Suprapubic skin (tissue), 4 donors: ENCODE measurements at places on chromosomes 13 and 19.

DNA sequence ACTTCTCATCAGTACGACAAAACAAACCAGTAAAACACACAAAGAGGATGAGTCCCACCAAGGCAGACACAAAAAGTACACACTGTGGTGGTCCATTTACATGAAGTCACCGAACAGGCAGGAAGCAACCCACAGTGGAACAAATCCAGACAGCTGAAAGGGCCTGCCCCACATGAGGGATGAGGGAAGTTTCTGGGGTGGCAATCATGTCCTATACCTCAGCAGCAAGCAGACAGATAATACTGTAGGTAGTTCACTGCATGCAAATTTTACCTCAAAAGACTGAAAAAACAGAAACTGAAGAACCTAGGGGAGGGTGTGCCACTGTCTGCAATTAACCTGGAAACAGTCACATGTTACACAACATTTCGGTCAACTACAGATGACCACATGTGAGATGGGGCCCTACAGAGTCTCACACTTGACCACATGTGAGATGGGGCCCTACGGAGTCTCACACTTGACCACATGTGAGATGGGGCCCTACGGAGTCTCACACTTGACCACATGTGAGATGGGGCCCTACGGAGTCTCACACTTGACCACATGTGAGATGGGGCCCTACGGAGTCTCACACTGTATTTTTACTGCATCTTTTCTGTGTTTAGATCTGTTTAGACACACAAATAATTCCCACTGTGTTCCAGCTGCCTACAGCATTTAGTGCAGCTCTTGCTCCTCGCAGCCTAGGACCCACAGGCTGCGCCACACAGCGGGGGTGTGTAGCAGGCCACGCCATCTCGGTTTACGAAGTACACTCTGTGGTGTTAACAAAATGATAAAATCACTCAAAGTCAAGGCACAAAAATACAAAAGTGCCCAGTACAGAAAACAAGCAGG, 22.2 kb downstream of the PCID2 start:
- peak overlapping the region; percentile 19 for H3K4me3 ChIP-seq
- H3K27ac ChIP-seq: peak overlapping the region; percentile 73

- DNase-seq: no peak
- no peak overlapping the region for H3K27ac ChIP-seq
- H3K4me1 ChIP-seq: no peaks in the 10 kb centered on the region
- no peaks in the 10 kb centered on the region for H3K27me3 ChIP-seq
These were observed 53.2 kb upstream of the ZNF536 start for GRCh38 chr19:30318936-30319335.

DNA sequence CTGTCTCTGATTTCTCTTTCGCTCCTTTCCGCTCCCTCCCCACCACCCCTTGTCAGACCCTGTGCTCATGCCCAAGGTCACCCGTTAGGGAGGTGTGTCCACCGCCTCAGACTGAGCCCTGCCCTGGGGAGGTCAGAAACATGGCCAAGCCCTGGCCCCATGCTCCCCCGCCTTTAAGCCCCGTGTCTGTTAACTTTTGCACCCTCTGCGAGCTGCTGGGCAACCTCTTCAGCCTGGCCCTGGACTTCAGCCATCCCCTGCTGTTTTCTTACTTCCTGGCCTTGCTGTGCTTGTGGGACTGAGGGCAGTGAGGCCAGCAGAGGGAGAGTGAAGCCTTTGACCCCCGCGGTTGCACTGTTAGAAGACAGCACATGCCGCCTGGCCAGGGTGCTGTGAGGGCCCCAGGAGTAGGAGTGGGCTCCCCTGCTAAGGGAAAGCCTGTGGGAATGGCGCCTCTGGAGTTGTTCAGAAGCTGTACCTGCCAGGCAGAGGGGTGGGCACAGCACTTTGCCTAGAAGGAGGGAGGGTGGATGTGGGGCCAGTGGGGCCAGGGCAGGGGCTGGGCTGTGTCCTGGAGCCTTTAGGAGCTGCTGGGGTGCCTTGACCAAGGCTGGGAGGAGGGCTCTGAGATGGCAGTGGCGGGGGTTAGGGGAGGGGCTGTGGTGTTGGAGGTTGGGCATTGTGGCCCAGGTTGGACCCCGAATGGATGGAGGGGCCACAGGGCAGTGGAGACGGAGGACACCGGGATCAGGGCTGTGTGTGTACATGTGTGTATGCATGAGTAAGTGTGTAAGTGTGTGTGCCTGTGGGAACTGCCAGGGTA, 7.9 kb downstream of the UPF1 start:
- H3K4me3 ChIP-seq: no peak overlapping the region
- peaks cover 77% of the 10 kb centered on the region for H3K4me1 ChIP-seq
- no peaks in the 10 kb centered on the region for H3K27me3 ChIP-seq

DNA sequence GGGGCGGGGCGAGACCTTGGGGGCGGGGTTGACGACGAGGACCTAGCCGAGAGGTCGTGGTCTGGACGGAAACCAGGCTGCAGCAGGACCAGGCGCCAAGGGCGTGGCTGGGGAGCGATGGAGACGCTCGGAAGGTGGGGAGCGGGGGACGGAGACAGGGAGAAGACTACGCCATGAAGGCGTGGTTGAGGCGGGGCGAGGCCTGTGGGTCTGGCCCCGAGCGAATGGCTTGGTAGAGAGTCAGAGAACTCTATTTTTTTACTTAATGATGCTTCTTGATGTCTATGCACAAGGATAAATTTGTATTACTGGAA, 674 bp upstream of the FBXL12 start:
- H3K27me3 ChIP-seq: no peaks in the 10 kb centered on the region
- no peak for DNase-seq
- peak overlapping the region; percentile 50 for H3K27ac ChIP-seq

DNA sequence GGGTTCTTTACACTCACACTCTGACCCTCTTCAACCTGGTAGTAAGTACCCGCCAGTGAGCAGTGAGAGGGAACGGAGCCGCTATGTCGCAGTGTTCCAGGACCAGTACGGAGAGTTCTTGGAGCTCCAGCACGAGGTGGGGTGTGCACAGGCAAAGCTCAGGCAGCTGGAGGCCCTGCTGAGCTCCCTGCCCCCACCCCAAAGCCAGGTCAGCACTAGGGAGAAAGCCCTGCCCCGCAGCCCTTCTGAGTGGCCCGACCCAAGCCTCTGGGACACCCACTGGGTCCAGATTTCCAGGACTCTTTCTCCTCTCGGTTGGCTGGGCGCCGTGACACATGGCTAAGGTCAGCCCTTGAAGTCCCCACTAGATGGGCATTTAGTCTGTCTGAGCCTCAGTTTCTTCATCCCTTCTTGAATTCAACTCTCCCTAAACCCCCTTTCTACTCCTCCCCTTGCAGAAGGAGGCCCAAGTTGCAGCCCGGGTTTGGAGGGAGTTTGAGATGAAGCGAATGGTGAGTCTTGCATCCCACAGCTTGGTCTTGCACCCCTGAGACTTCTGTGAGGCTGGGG, 1.9 kb downstream of the OCEL1 start:
- H3K27me3 ChIP-seq: no peaks in the 10 kb centered on the region
- peaks cover 18% of the 10 kb centered on the region for H3K36me3 ChIP-seq
- H3K27ac ChIP-seq: no peak overlapping the region
- no peak for DNase-seq

GRCh38 chr19:3336680-3337523, 29.5 kb upstream of the NFIC start:
- H3K4me3 ChIP-seq: peak overlapping the region; percentile 10
- H3K4me1 ChIP-seq: peaks cover 57% of the 10 kb centered on the region
- no peaks in the 10 kb centered on the region for H3K36me3 ChIP-seq
- DNase-seq: peak; percentile 92
- no peaks in the 10 kb centered on the region for H3K27me3 ChIP-seq
- H3K27ac ChIP-seq: peak overlapping the region; percentile 90

DNA sequence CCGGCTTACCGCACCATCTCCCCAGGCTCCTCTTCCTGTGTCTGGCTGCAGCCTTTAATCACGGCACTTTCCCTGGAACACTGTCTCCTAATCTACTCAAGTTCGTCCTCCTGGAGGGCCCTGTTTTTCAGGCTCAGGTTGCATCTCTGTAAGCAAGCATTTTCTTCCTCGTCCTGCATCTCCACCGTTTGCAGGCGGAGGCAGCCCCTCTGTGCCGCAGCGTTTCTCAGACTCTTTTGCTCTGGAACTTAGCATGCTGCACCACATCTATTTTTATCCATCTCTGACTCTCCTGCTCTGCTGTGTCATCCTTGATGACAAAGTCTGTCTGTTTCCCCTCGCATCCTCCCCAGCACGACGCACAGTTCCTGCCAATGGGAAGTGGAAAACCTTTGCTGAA, 117.5 kb downstream of the ATP8A2 start:
- no peak for DNase-seq
- no peaks in the 10 kb centered on the region for H3K36me3 ChIP-seq
- H3K4me1 ChIP-seq: no peaks in the 10 kb centered on the region
- peaks cover 10% of the 10 kb centered on the region for H3K27me3 ChIP-seq
- no peak overlapping the region for H3K27ac ChIP-seq
- no peak overlapping the region for H3K4me3 ChIP-seq

DNA sequence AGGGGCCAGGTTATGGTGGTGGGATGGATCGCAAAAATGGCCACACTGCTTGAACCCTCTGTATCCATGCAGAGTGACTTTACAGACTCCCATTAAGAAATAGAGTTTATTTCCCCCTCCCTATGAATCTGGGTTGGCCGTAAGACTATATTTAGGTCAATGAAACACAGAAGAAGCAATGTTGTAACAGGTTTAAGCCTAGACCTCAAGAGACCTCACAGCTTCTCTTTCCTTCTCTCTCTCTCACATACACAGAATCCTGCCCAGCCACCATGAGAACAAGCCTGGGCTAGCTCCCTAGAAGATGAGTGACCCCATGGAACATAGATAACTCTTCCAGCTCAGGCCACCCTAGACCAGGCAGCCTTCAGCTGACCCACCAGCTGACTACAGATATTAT, 21.0 kb upstream of the FBL start:
- no peak overlapping the region for H3K4me3 ChIP-seq
- H3K27me3 ChIP-seq: no peaks in the 10 kb centered on the region
- no peaks in the 10 kb centered on the region for H3K4me1 ChIP-seq
- no peak overlapping the region for H3K27ac ChIP-seq

- no peaks in the 10 kb centered on the region for H3K36me3 ChIP-seq
- H3K27ac ChIP-seq: no peak overlapping the region
- H3K4me1 ChIP-seq: peaks cover 15% of the 10 kb centered on the region
- DNase-seq: no peak
- no peak overlapping the region for H3K4me3 ChIP-seq
These were observed 3.6 kb downstream of the GPR12 start for GRCh38 chr13:26756961-26757360.

GRCh38 chr13:19961924-19962323, 3.4 kb downstream of the ZMYM2 start:
- H3K4me1 ChIP-seq: peaks cover 28% of the 10 kb centered on the region
- H3K27ac ChIP-seq: no peak overlapping the region
- peaks cover 11% of the 10 kb centered on the region for H3K36me3 ChIP-seq
- DNase-seq: no peak

- H3K27me3 ChIP-seq: no peaks in the 10 kb centered on the region
- peaks cover 88% of the 10 kb centered on the region for H3K36me3 ChIP-seq
- DNase-seq: no peak
- H3K27ac ChIP-seq: no peak overlapping the region
- H3K4me1 ChIP-seq: no peaks in the 10 kb centered on the region
These were observed 12.9 kb downstream of the CC2D1A start for GRCh38 chr19:13918726-13919411.

- peaks cover 5% of the 10 kb centered on the region for H3K4me1 ChIP-seq
- H3K27ac ChIP-seq: no peak overlapping the region
- no peaks in the 10 kb centered on the region for H3K27me3 ChIP-seq
- H3K4me3 ChIP-seq: no peak overlapping the region
These were observed 172.8 kb downstream of the DNAJC15 start for GRCh38 chr13:43196086-43196621.

- no peak for DNase-seq
- H3K4me3 ChIP-seq: no peak overlapping the region
- H3K36me3 ChIP-seq: no peaks in the 10 kb centered on the region
These were observed 89.3 kb downstream of the SLAIN1 start for GRCh38 chr13:77786695-77787287.

DNA sequence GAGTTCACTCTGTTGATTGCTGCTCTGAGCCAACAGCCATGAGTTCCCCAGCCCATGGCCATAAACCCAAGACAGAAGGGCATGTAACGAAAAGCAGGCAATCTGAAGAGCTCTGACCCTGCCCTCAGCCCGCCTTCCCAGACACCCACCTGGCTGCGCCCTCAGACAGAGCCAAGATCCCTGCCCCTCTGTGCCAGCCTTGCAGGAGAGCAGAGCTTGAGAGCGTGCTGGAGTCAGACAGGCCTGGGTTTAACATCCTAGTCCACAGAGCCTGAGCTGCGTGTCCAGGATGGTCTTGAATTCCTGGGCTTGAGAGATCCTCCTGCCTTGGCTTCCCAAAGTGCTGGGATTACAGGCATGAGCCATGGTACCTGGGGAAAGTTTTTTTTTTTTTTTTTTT, 19.0 kb upstream of the EMC10 start:
- H3K4me1 ChIP-seq: no peaks in the 10 kb centered on the region
- no peak overlapping the region for H3K27ac ChIP-seq
- no peaks in the 10 kb centered on the region for H3K36me3 ChIP-seq
- H3K4me3 ChIP-seq: no peak overlapping the region

DNA sequence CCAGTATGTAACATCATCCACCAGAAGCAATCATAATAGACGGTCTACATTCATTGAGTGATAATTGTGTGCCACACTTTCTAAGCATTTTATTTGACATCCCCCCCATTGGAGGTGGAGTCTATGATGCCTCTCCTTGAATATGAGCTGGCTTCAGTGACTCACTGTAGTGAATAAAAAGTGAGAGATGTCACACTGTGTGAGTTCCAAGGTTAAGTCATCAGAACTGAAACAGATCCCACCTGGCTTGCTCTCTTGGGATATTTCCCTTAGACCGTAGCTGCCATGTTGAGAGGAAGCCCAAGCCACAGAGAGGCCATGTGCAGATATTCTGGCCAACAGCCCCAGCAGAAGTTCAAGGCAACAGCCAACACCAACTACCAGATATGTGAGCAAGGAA, 12.6 kb downstream of the RTBDN start:
- peaks cover 32% of the 10 kb centered on the region for H3K27me3 ChIP-seq
- H3K4me1 ChIP-seq: peaks cover 8% of the 10 kb centered on the region
- DNase-seq: no peak
- H3K4me3 ChIP-seq: no peak overlapping the region

GRCh38 chr19:35935911-35936737, at the start of gene LRFN3:
TSS of gene LRFN3 (plus strand) at chr19:35936374. CDS start at chr19:35939426, 3,052 bp downstream.
- no peaks in the 10 kb centered on the region for H3K27me3 ChIP-seq
- H3K27ac ChIP-seq: peak within 1 kb of the TSS; percentile 63
- DNase-seq: peak; percentile 76
- H3K4me3 ChIP-seq: peak within 1 kb of the TSS; percentile 73
